Karpas-422 (cell line): ENCODE measurements at places on chromosomes 6 and 20. TPM values are rescaled to one million over a fixed set of nuclear protein-coding genes. Genes with fewer than 3 reads are reported as not detected.

ULBP1 gene
- total RNA-seq, result 1.0 and 5.1 TPM in 2 replicates

PACRG gene
- not detected in 2 replicates for total RNA-seq

PBOV1 gene
- not detected in 2 replicates for total RNA-seq

FRK gene
- not detected in 2 replicates for total RNA-seq

RBPJL gene
- total RNA-seq, result not detected in 2 replicates

NOL4L gene
- 0.25 and 1.5 TPM in 2 replicates for total RNA-seq

C6orf52 gene
- not detected in 2 replicates for total RNA-seq

TREM2 gene
- total RNA-seq, result not detected in 2 replicates

GRCh38 chr6:44549516-44549915, 162.0 kb downstream of the CDC5L start:
- H3K27ac ChIP-seq, result no peak overlapping the region
- no peaks in the 10 kb centered on the region for H3K4me1 ChIP-seq
- no peaks in the 10 kb centered on the region for H3K36me3 ChIP-seq
- no peaks in the 10 kb centered on the region for H3K27me3 ChIP-seq
- DNase-seq, result no peak

DNA sequence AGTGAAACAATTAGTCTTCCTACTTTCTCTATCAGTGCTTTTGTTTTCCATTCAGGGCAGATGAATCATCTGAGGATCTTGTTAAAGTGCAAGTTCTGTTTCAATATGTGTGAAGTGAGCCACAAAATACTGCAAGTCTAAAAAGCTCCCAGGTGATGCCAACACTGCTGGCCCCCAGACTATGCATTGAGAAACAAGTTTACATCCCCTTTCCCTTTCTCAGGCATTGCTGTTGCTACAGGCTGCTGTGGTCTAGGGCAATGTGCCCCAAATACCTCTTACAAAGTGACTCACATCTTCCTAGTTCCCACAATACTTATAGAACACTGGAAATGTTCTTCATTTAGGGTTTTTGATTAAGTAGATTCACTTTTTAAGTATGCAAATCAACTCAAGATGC, 31.8 kb downstream of the ABRACL start:
- H3K4me3 ChIP-seq, result no peak overlapping the region
- no peaks in the 10 kb centered on the region for H3K36me3 ChIP-seq
- no peak overlapping the region for H3K27ac ChIP-seq
- no peak for DNase-seq

DNA sequence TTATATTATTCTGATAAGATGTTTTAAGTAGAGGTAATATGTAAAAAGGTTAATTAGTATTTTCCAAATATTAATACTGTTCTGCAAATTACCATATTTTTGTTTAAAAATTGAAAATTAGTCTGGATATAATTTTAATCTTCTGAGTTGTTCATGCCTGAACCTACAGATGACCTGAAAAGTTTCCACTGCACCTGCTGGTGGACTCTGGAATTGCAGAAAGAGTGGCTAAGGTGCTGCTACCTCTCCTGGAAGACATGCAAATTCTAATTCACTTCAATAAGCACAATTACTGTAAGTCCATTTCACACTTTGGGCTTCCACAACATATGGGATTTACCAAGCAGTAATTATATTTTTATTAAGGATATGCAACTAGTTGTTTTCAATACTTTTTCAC, 77.7 kb upstream of the OLIG3 start:
- H3K27me3 ChIP-seq, result no peaks in the 10 kb centered on the region
- no peak overlapping the region for H3K4me3 ChIP-seq

- no peaks in the 10 kb centered on the region for H3K36me3 ChIP-seq
- no peak overlapping the region for H3K4me3 ChIP-seq
- H3K4me1 ChIP-seq, result no peaks in the 10 kb centered on the region
- H3K27ac ChIP-seq, result no peak overlapping the region
Observed at GRCh38 chr6:24458134-24458533, 31.2 kb downstream of the GPLD1 start.

GRCh38 chr20:47125758-47126591, 230.5 kb downstream of the ZMYND8 start:
- H3K27ac ChIP-seq, result no peak overlapping the region
- H3K4me1 ChIP-seq, result no peaks in the 10 kb centered on the region
- no peak overlapping the region for H3K4me3 ChIP-seq
- DNase-seq, result no peak

DNA sequence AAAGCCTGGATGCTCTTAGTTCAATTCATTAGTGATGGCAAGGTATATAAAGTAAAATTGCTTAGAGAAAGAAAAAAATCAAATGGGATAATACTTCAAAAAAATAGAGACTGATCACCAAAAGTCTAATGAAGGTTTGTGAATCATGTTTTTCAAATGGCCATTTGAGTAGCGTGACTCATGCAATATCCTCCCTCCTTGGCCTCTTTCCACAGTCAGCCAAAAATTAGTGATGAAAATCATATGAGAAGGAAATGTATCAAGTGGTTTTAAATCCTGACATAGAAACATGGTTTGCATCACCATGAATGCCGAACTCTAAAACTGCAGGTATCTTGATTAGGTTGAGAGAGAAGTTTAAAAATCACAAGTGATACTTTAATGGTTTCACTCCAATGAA, 1.2 kb upstream of the COL19A1 start:
- DNase-seq, result no peak
- H3K27me3 ChIP-seq, result no peaks in the 10 kb centered on the region
- H3K27ac ChIP-seq, result no peak overlapping the region
- H3K4me1 ChIP-seq, result peaks cover 20% of the 10 kb centered on the region
- H3K36me3 ChIP-seq, result no peaks in the 10 kb centered on the region

DNA sequence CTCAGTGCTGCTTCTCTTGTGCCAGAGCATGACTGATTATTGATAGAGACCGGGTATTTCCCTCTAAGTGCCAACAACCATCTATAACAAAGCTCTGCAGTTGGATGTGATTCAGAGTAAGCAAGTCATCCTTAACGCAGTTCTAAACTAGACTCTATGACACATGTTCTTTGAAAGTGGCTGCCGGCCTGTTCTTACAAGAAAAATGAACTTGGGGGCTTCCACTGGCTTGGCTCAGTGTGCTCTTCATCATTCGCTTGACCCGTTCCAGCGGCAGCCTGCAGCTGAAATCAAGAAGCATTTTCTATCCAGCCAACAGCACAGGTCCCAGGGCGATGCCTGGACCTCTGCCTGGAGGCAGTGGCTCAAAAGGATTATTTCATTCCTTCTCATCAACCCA, 29.8 kb downstream of the GFOD1 start:
- H3K27ac ChIP-seq, result no peak overlapping the region
- H3K4me3 ChIP-seq, result no peak overlapping the region
- peaks cover 49% of the 10 kb centered on the region for H3K4me1 ChIP-seq
- peaks cover 28% of the 10 kb centered on the region; the same call in 1 of the 2 replicates for H3K36me3 ChIP-seq
- no peak for DNase-seq
- H3K27me3 ChIP-seq, result no peaks in the 10 kb centered on the region

- no peak for DNase-seq
- H3K27me3 ChIP-seq, result no peaks in the 10 kb centered on the region
- no peaks in the 10 kb centered on the region for H3K4me1 ChIP-seq
- no peak overlapping the region for H3K27ac ChIP-seq
- no peak overlapping the region for H3K4me3 ChIP-seq
Observed at GRCh38 chr6:118598324-118598723, 50.2 kb downstream of the PLN start.

GRCh38 chr6:51466427-51466826, 621.0 kb downstream of the PKHD1 start:
- no peak overlapping the region for H3K4me3 ChIP-seq
- DNase-seq, result no peak
- H3K27me3 ChIP-seq, result no peaks in the 10 kb centered on the region
- no peaks in the 10 kb centered on the region for H3K36me3 ChIP-seq

GRCh38 chr6:16279243-16279642, 40.9 kb downstream of the GMPR start:
- H3K4me1 ChIP-seq, result peaks cover 4% of the 10 kb centered on the region
- no peaks in the 10 kb centered on the region for H3K36me3 ChIP-seq
- DNase-seq, result no peak
- H3K27me3 ChIP-seq, result no peaks in the 10 kb centered on the region
- no peak overlapping the region for H3K4me3 ChIP-seq

DNA sequence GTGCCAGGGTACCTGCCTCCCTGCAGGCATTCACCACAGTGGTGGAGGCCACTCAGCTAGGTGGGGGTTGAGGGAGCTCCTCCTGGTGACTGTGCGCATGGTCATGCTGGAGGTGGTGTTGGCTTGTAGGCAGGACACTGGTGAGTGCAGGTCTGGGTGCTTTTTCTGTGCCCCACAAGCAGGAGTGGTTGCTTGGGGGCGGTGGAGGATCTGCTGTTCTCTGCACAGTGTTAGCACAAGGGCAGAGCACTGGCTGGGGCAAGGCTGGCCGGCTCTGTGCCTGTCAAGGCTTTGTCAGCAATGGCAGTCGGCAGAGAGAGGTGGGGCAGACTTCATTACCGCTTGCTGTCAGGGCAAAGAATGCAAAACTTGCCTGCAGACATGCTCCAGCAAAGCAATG, 632.1 kb upstream of the ID4 start:
- H3K27ac ChIP-seq, result no peak overlapping the region
- DNase-seq, result no peak
- H3K4me1 ChIP-seq, result no peaks in the 10 kb centered on the region
- no peak overlapping the region for H3K4me3 ChIP-seq

DNA sequence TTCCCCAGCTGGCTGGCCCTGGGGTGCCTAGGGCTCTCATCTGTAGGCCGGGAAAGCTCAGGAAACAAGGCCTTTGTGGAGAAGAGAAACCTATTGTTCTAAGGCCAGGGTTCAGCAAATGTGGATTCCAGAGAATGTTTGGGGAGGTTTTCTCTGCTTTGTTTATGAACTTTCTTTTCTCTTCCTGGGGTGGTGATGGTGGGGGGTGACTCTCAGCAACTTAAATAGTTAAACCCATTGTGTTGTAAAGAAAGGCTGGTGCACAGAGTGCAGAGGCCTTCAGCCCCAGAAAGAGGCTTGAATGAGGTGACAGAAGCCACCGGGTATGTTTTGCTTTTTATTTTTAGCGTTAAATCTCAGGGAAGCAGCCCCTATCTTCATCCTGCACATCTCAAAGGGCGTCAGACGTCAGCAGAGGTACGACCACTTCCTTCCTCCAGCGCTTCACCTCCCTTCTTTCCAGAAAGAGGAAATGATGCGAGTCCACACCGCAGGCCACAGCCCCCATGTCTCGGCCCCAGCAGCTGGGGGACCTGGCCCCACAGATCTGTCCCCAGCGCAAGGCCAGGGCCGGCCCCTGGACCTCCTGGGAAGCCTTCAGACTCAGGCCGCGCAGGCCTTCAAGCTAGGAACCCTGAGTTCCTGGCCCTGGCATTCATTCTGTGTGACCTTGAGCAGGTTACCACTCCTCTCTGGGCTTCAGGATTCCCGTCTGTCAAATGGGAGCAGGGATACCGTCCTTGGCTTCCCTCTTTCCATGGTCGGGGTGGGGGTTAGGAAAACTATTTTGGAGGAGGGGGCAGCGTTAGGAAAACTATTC, 605 bp upstream of the PPP1R16B start:
- no peak overlapping the region; the same call in 1 of the 2 replicates for H3K4me3 ChIP-seq
- no peak for DNase-seq
- H3K27ac ChIP-seq, result no peak overlapping the region
- H3K27me3 ChIP-seq, result no peaks in the 10 kb centered on the region
- H3K36me3 ChIP-seq, result no peaks in the 10 kb centered on the region

GRCh38 chr20:54337144-54337543, 129.3 kb downstream of the PFDN4 start:
- no peak overlapping the region for H3K4me3 ChIP-seq
- H3K27me3 ChIP-seq, result no peaks in the 10 kb centered on the region
- H3K27ac ChIP-seq, result no peak overlapping the region
- H3K4me1 ChIP-seq, result no peaks in the 10 kb centered on the region
- H3K36me3 ChIP-seq, result no peaks in the 10 kb centered on the region

DNA sequence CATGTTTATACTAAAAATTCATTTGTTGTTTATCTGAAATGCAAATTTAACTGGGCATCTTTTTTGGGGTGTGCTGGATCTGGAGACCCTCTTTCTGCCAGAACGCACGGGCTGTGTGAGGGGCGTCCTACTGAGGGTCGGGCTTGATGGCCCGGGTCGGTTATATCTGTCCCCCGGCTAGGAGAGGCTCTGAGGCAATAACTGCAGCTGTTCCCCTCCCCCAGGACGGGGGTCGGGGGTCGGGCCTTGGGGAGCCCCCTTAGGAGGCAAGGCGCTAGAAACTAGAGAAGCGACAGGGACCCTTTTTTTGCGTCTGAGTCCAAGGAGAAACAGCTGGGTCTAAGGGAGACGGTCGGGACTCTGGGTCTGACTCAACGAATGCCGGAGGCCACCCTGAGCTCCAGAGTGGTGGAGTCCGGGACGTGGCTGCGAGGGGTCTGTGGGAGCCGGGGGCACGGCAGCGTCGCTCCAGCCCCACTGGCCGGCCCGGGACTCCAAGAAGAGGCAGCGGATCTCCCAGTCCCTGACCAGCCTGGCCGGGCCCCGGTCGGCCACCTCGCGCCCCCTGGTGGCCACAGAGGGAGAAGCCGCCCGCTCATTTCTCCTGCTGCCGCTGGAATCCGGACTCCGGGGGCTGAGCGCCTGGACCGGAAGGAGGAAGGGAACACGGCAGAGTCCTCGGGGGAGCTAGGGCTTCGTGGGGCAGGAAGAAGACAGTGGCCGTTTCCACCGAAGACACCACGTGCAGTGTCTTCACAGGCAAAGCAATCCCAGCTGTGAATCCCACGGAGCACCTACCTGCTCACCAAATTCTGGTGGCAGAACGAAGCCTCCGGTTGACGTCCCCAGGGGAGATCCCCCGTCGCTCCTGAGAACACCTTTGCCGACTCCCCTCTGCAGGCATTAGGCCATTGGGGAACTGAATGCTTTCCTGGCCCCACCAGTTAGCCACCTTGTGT, 24.0 kb upstream of the SCML4 start:
- peak overlapping the region; percentile 68 for H3K4me3 ChIP-seq
- no peak overlapping the region for H3K27ac ChIP-seq
- no peaks in the 10 kb centered on the region for H3K36me3 ChIP-seq
- peak; percentile 84 for DNase-seq

- no peak overlapping the region for H3K27ac ChIP-seq
- H3K4me1 ChIP-seq, result peaks cover 29% of the 10 kb centered on the region
- H3K36me3 ChIP-seq, result no peaks in the 10 kb centered on the region
- H3K27me3 ChIP-seq, result no peaks in the 10 kb centered on the region
- no peak for DNase-seq
- peak overlapping the region; percentile 48 for H3K4me3 ChIP-seq
Observed at GRCh38 chr6:43274916-43275597, 23.0 kb upstream of the SLC22A7 start.

DNA sequence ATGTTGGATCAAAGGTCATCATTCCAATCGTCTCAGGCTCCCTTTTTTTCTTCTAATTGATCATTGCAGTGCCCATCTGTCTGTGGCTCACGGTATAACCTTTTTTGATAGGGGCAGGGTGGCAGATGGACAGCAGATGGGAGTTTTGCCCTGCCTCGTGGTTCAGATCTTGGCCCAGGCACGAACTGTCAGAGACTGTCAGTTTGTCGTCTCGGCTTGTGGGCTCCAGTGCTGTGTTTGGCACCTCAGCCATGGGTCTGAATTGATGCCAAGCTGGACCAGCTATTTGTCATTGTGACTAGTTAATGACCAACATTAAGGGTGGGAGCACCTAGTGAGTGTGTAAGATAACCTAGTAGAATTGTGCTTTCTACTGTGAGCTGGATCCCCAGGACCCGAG, 197.6 kb downstream of the PRL start:
- no peak overlapping the region for H3K27ac ChIP-seq
- no peak overlapping the region for H3K4me3 ChIP-seq
- H3K36me3 ChIP-seq, result no peaks in the 10 kb centered on the region
- no peaks in the 10 kb centered on the region for H3K4me1 ChIP-seq
- DNase-seq, result no peak
- H3K27me3 ChIP-seq, result no peaks in the 10 kb centered on the region
